SJSA1 (cell line): ENCODE measurements at places on chromosomes 5 and 9. TPM values are rescaled to one million over a fixed set of nuclear protein-coding genes. Genes with fewer than 3 reads are reported as not detected.
A peak's percentile ranks its signal among the peaks of the same experiment; 100 is the strongest.

- no peak for DNase-seq
Measured at GRCh38 chr9:137606734-137607138, 1.2 kb downstream of the ARRDC1 start.

DNA sequence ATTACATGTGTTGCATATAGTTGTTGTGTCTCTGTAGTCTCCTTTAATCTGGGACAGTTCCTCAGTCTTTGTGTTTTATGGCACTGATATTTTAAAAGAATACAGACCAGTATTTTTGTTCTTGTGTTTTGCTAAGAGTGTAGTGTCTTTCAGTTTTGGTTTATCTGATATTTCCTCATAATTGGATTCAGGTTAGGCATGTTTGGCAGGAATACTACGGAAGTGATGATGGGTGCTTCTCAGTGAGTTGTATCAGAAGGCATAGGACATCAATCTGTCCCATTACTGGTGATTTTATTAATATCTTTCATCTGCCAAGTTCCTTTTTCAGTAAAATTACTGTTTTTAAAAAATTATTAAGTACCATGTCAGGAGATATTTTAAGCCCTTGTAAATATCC is 212.9 kb downstream of the ARHGEF28 start:
- no peak for DNase-seq

Gene PCDHB15
- 0.74 and 1.0 TPM in 2 replicates for total RNA-seq

GRCh38 chr5:40383749-40384651 is 295.7 kb upstream of the PTGER4 start:
- no peak for DNase-seq

- DNase-seq: no peak
Measured at GRCh38 chr5:39455645-39456044, 30.9 kb upstream of the DAB2 start.

GRCh38 chr5:126499853-126500342 is 76.7 kb downstream of the GRAMD2B start:
- DNase-seq: no peak

Gene FOXD4L6
- total RNA-seq: not detected in 2 replicates

- no peak for DNase-seq
Measured at GRCh38 chr5:10747678-10748622, 13.1 kb downstream of the DAP start.

- DNase-seq: no peak
Measured at GRCh38 chr9:108991479-108991878, 21.8 kb downstream of the CTNNAL1 start.

GRCh38 chr5:154508114-154508513 is 30.1 kb upstream of the HAND1 start:
- DNase-seq: no peak

DNA sequence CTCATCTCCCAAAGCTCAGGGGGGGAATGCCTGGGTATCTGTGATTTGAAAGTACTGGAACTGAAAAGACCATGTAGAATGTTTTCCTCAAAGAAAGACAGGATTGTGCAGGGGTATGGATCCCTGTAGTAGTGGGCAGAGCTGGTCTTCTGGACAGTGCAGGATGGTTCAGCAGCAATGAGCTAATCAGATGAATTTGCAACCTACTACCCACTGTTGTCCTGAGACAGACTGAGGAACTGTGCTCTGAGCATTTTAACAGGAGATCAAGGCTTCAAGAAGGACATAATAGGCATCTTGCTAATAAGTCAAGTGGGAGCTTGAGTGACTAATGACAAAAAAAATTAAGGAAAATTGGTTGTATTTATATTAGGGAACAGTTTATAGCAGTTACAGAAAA is 61.7 kb downstream of the FYB1 start:
- no peak for DNase-seq

Gene CCNJL
- 12.9 and 14.9 TPM in 2 replicates for total RNA-seq

- no peak for DNase-seq
Measured at GRCh38 chr9:81822301-81822865, 105.8 kb upstream of the SPATA31D4 start.

GRCh38 chr5:52892242-52892878 is 96.8 kb upstream of the ITGA2 start:
- DNase-seq: no peak

GRCh38 chr5:56671571-56671970 is 143.8 kb upstream of the MAP3K1 start:
- DNase-seq: no peak

Gene PCAT7
- total RNA-seq: 0.19 and 0.82 TPM in 2 replicates

DNA sequence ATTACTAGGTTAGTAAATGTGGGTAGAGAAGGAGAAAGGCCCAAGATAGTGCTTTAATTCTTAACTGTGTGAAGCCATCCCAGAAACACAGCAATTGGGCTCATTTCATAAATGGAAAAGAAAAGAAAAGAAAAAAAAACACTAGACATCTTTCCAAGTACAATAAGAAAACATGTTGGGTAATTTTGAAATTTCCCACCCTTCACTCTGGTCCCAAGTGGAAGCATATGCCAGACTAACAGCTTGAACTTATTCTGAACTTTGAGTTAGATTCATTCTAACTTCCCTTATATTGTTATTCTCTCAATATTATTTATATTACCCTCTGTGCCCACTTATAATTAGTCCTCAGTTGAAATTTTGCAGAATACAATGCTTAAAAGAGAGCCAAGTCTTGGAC is 113.4 kb upstream of the GHR start:
- DNase-seq: no peak

Gene CDC42SE2
- 51.3 and 66.2 TPM in 2 replicates for total RNA-seq

DNA sequence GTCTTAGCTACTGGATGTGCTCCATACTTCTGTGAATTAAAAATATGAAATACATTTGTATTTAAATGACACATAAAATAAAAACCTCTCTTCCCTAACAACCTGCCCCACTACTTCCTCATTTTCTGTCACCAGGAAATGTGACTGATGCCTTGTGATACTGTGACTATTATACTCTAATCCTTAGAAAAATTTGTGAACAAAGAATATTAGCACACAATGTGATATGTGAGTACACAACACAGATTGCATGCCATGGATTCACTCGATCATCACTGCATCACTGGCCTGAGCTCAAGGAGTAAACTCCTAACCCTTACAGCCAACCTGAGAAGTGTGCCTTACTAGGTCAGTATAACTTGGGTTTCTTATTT is 281.0 kb downstream of the EFNA5 start:
- no peak for DNase-seq

Gene FREM1
- 1.8 and 3.4 TPM in 2 replicates for total RNA-seq

GRCh38 chr9:130156672-130157071 is 15.5 kb upstream of the NCS1 start:
- no peak for DNase-seq

GRCh38 chr9:99358668-99359067 is 136.6 kb downstream of the SEC61B start:
- no peak for DNase-seq

Gene LRRC19
- not detected in 2 replicates for total RNA-seq

DNA sequence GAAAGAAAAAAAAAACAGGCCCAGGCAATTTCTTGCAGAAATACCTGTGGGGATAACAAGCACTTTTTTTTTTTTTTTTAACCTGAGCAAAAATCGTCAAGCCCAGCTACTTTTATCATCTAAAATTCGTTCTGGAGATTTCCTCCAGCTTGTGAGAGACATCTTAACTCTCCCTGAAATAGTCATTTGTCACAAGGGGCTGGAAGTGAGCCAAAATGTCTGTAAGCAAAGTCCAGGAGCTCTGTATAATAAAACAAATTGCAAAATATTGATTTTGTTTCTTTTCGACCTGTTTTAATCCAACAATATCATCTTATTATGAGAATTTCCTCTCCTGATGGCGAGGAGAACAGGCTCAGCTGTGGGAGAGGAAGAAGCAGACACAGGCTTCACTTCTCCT is 168.4 kb downstream of the TTLL11 start:
- DNase-seq: no peak

GRCh38 chr9:99230206-99230605 is 8.1 kb downstream of the SEC61B start:
- no peak for DNase-seq

DNA sequence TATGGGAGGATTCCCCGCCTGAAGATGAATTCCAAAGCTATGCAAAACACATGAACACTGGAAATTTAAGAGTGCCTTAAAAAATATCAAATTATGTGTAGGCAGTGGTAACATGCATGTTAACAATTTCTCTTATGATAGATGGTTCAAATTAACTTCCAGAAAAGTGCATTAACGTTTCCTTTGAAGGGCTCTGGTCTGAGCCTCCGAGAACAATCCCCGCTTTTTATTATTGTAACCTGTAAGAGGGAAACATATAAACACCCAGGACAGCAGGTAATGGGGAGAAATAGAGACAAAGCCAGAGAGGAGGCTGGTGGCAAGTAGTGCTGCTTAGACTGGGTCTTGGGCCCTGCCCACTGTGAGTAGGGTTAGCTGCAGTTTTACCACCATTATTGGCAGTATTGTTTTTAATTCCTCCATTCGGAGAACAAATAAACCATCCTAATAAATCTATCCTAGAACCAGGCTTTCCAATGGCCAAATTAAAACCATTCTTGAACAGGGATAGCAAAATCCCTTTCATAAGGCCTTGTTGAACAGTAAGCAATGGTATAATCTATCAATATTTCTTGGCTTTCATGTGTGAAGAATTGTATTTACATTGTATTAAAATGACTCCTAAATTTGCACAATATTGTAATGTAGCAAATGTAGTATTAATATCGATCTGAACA is 6.3 kb downstream of the NR2F1 start:
- DNase-seq: no peak

DNA sequence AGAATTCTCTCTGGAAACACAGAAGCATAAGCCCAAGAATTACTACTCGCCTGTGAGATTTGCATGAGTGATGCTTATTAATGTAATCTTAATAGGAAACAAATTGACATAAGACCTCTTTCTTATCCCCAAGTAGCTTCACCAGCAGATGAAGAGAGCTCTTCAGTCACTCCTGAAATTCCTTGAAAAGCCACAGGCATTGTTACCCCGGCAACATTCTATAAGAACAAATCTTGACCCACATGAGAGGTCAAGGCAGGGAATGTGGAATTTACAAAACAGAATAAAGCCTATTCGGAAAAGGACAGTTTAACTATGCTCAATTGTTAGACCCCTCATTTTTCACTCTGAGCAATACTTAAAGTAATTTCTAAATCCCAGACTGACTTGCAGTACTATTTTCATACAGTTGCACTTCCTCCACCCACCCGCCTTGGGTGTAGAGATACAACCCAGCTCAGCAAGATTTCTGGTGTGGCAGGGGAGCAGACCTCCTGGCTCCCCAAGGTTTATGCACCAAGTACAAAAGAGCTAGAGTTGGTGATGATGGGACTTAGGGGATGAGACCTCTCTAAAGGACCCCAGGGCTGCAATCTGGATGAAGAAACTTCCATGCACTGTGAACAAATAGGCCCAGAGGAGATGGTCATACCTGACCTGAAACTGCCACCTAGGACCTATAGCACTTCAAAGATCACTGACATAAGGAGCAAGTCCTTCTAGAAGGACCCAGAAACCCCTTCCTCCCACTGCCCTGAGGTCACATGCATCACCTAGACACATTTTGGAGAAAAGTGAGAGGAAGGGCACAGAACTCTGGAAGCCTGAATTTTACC is 242.1 kb downstream of the ZNF608 start:
- peak; percentile 61 for DNase-seq

- no peak for DNase-seq
Measured at GRCh38 chr9:9202276-9202675, 1402.7 kb upstream of the DMAC1 start.

Gene NDOR1
- total RNA-seq: 5.2 and 6.5 TPM in 2 replicates

DNA sequence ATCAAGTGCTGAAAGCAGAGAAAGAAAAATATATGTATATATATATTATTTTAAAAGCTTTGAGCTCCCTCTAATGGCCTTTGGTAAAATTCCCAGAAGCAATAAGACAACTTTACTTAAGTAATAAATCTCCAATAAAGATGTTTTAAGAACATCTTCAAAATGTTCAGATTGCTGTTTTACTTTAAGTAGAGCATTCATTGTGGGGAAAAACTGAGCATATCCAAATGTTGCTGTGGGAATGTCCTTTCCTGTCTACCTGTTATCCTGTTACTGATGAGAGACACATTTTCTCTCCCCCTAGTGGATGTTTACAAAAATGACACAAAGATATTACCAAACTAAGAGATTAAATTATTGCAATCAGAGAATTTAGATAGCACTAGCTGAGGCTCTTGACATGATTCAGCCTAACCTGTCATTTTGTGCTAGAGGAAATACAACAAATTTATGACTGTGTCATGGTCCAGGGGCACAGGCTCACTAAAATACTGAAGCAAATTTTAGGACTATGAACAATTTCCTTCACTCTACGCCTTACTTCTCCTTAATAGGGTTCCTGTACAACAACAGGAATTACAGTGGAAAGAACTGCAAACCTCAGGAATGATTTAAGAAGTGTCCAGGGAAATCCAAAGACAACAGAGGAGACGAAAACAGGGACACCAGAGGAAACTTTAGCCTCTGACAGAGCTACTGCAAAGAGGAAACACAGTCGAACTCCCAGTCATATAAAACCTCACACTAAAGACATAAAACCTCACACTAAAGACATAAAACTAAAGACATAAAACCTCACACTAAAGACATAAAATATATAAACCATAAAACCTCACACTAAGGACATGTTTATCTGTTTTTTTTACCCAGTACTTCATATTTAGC is 24.3 kb upstream of the PRRC1 start:
- no peak for DNase-seq

Gene ANKRD18B
- total RNA-seq: not detected in 2 replicates

- no peak for DNase-seq
Measured at GRCh38 chr5:1032551-1033027, 24.0 kb downstream of the NKD2 start.

Gene C8G
- total RNA-seq: not detected in 2 replicates

DNA sequence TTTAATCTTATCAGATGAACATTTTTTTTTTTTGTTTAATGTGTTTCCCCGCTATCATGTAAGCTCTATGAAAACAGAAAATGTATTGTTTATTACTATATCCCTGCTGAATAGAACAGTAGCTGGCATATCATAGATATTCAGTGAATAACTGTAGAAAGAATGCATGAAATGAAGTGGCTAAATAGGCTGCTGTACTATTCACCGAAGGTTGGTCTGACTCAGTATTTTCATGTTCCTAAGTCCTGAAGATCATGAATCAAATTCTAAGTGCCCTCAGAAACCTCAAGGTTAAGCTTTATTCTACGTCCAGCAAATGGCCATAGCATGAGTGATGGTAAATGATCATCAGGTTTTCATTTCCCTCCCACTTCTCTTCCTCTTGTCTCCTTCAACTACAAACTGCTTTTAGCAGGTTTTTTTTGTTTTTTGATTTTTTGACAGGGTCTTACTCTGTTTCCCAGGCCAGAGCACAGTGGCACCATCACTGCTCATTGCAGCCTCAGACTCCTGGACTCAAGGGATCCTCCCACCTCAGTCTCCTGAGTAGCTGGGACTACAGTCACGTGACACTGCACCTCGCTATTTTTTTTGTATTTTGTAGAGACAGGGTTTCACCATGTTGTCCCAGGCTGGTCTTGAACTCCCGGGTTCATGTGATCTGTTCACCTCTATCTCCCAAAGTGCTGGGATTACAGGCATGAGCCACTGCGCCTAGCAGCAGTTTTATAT is 19.1 kb upstream of the ZFAND5 start:
- DNase-seq: no peak

Gene FRMD3
- total RNA-seq: 15.5 and 25.3 TPM in 2 replicates
